Bronchial epithelial cell (primary cell): ENCODE measurements at places on chromosomes 12 and 14. TPM values are rescaled to one million over a fixed set of nuclear protein-coding genes. Genes with fewer than 3 reads are reported as not detected.
A peak's percentile ranks its signal among the peaks of the same experiment; 100 is the strongest.

DNA sequence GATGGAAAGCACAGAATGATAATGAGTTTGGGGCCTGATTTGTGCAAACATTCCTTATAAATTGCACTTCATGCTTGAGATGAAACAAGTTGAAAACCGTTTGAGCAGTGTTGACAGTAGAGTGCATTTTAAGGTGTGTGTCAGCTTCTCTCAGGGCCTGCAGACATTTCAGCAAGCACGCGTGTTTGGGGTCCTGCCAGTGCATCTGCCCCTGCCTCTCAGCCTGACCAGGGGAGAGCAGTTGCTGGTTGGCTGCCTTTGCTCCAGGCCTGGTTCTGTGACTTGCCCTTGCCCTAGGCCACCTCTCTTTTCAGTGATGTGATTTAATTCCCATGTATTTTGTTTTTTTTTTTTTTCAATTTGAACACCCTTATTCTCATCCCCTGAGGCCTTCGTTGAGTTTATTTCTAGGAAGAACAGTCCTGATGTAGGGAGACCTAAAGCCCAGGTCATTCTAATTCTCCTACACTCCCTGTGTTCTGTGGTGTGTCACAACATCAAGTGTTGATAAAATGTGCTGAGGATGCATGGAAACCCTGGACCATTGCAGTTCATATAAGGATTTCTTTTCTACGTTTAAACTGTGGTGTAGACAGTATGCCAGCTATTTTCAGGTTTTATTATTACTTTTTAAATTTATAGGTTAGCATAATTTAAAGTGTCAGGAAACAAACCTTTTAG lies 40.1 kb upstream of the AMN start:
- no peak for DNase-seq

DNA sequence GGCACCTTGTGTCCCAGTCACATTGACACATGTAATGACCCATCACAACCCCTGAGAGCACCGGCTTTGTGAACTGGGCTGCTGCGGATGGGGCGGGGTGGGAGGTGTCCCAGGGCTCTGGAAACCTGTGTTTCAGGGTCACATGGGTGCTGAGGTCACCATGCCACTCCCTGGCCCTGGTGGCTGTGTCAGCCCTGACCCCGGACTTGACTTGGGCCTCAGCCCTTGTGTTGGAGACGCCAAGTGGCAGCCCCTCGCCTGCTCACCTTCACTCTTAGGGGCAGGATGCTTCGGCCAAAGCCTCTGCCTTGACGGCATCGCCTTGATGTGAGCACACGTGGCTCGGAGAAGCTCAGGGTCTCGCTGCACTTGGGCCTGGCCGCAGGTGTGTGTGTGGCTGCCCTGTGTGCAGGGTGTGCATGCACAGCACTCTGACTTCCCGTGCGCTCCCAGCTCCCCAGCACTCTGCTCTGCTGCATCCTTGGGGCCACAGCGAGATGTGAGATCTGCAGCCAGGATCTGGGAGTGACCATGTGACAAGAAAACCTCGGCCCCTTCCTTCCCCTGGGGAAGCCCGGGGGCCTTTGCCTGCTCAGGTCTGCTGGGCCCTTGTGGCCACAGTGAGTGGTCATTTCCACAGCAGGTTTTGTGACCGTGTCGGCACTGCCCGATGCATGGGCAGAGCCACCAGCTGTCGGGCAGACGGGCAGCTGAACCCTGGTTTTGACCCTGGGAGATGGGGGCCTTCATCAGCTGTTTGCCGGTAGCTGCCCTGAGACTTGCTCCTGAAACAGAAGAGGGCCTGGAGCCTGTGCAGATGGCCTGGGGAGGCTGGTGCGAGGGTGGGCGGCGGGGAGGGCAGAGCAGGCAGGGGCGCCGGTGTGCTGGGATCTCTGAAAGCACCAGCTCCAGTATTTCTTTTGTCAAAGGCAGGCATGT lies 167.4 kb downstream of the KIF26A start:
- DNase-seq = no peak

- DNase-seq = peak; percentile 16
Observed at GRCh38 chr12:25553098-25553497, at the start of gene LMNTD1. Gene LMNTD1 (minus strand): TSS chr12:25553283. CDS start chr12:25552959, 324 bp downstream.

DNA sequence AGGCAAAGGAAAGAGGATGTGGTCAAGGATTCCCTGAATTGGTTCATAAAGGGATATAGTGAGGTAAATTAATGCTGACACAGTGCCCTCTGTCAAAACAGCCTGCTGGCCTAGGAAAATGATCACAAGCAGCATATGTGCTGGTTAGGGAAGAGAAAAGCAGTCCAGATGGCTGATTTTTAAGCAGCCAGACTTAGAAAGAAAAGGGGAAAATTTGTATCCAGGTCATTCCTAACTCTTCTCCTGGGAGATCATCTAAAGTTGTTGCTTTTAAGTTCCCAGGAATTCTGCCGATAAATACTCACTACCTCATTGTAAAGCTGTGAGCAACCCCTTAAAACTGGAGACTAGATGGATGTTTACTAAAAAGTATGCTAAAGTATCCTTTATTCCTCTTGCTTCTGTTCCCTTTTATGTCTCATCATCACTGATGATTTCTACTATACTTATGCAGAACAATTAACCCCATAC lies 46.4 kb upstream of the CNOT2 start:
- DNase-seq = no peak

- DNase-seq = no peak
Observed at GRCh38 chr12:28390206-28390605, 199.9 kb downstream of the CCDC91 start.

DNA sequence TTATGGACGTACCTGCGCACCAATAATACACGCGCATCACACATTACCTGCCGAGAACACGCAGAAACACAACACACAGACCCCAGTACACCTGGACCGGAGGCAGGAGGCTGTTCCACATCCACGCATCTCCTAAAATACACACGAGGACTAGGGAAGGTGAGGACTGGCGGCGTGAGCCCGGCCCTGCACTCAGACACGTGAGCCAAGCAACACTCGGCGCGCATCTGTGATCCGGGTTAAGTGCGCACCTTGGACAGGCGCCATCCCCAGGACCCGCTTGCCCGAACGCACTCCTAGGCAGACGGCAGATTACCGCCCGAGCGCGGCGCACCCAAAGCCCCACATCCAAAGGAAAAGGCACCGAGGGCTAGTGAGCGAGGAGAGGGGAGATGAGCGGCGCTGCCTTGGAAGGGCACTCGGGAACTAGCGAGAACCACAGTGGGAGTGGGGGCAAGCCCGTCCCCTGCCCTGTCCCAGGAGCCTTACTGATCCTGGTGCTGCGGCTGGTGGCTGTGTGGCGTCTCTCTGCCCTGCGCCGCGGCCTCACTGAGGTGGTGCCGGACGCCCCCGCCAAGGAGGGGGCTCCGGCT lies 417 bp downstream of the GLS2 start:
- peak; percentile 17 for DNase-seq

DNA sequence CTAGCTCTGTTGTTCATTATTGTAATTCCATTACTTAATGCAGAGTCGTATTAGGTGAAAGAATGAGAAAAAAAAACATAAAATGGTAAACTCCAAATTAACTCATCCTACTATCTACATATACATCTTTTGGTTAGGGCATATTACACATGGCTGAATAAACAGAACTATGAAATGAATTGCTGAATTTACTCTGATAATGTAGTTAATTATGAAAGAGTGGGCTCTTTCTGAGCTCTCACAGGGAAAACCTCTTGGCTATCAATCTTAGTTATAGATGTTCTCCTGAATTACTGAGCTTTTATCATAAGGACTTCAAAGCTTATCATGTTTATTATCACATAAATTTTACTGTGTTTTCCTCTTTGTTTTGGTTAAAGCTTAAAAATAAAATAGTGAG lies 798.5 kb upstream of the MDGA2 start:
- DNase-seq = no peak

DNA sequence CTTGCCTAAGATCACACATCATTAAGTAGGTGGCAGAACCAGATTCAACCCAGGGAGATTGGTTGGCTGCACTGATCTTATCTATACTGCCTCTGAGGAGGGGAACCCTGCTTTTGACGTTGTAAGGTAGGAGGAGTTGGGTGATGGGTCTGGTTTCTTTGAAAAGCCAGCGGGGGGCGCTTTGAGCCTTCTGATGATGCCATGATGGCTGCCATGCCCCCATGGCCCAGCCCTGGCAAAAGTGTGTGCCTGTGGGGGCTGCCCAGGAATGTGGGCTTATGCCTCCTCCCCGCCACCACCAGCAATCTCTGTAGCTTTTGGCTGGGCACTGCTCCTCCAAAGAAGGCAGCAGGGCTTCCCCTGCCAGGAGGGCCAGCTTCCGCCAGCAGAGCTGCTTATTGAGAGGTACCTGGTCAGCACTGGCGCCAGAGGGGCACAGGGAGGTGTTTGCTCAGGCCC lies 224.3 kb downstream of the SLC41A2 start:
- no peak for DNase-seq

- no peak for DNase-seq
Observed at GRCh38 chr14:33335366-33335765, 396.7 kb downstream of the NPAS3 start.

PTHLH gene
- 47.4 and 82.1 TPM in 2 replicates for total RNA-seq

DNA sequence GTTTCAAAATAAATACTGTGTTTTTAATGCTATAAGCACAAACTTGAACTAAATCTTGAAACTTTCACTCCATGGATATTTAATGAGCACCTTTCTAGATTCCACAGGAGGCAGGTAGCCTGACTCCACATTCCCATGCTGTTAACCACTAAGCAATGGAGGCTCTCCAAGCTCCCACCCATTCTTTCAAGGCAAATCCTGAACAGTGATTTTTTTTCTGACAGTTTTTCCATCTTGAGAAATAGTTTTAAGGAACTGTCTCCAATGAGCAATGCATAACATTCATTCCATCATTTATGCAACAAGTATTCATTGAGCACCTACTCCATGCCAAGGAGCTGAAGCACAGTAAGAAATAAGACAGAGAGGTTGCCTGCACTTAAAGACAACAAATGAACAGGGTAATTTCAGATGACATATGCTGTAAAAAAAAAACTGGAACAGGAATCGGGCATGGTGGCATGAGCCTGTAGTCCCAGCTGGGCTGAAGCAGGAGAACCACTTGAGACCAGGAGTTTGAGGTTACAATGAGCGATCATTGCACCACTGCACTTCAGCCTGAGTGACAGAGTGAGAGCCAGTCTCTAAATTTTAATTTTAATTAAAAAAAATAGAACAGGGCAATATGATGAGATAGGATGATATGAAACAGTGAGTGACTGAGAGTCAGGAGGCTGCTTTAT lies 102.3 kb upstream of the CPSF6 start:
- DNase-seq = no peak

POTEG gene
- total RNA-seq = not detected in 2 replicates

MMP17 gene
- total RNA-seq = 4.1 and 4.5 TPM in 2 replicates

DNA sequence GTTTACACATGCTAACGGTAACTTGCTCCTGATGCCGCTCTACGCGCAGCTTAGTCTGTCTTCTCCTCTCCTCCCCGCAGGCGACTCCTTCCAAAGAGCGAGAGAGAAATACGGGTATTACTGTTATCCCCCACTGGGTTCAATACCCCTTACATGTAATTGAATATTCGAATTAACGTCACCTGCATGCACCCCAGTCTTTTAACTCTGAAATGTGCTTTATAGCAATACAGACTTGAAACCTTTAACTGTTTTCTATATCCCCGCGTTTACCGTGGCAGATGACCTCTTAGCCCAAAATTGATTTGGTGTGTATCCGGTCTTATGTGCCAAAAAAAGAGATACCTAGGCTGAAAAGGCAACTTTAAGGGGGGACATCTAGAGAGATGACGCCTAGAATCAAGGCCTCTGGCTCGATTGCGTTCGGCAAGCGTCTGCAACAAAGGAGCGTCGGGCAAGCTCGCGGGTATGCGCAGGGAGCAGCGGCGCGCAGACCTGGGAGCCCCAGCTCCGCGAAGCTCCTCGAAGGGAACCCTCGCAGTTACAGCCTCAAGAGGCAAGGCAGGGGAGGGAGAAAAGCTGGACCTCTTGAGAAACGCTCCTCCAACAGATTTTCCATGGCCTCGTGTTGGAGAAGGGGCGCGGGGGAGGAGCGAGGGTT lies 6.8 kb upstream of the FOXG1 start:
- DNase-seq = no peak

DNA sequence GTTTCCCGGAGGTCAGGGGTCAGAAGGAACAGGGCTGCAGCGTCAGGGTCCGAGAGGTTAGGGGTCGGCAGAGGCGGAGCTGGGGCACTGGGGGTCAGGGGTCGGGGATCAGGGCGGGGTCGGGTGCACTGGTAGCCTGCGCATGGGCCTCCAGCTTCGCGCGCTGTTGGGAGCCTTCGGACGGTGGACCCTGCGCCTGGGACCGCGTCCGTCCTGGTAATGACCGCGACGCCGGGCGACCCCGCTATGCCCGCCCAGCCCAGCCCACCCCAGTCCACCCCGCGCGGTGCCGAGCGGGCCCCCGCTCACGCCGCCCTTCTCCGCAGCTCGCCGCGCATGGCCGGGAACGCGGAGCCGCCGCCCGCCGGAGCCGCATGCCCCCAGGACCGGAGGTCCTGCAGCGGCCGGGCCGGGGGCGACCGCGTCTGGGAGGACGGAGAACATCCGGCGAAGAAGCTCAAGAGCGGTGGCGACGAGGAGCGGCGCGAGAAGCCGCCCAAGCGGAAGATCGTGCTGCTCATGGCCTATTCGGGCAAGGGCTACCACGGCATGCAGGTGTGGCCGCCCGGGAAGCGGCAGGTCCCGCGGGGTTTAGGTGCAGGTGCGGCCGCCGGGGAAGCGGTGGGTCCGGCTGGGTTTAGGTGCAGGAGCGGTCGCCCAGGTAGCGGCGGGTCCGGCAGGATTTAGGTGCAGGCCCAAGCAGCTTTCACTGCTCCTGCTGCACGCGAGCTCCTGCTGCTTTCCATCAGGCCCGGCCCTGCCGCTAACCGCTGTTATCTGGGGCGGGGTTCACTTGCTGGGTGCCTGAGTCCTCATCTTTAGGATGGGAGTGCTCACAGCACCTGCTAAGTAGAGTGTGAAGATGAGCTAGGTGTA lies 743 bp downstream of the PUS1 start:
- peak; percentile 4 for DNase-seq

GRCh38 chr12:15931590-15932053 lies 20.5 kb downstream of the DERA start:
- no peak for DNase-seq

GRCh38 chr14:105849933-105850626 lies 323.7 kb downstream of the TMEM121 start:
- DNase-seq = no peak

MYO1H gene
- total RNA-seq = 0.13 TPM in 1 of 2 replicates, not detected in the other

DNA sequence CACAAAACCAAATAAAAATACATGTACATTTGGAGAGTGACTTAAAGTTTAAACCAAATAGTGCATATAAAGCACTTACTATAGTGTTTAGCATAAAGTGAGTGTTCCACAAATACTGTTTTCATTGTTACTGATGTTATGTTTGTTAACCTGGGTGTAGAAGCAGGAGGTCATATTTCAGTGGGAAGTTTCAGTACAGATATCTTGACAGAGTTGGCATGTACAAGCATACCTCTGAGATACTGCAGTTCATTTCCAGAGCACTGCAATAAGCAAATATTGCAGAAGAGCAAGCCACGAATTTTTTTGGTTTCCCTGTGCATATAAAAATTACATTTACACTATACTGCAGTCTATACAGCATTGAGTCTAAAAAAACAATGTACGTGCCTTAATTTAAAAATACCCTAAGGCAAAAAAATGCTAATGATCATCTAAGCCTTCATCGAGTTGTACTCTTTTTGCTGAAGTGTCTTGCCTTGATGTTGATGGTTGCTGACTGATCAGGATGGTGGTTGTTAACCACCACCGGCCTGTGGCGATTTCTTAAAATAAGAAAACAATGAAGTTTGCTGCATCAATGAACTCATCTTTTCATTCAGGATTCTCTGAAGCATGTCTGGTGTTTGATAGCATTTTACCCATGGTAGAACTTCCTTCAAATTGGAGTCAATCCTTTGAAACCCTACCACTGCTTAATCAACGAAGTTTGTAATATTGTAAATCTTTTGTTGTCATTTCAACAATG lies 361.1 kb upstream of the RPL10L start:
- DNase-seq = peak; percentile 25

GRCh38 chr12:124684496-124684895 lies 117.1 kb upstream of the NCOR2 start:
- no peak for DNase-seq

GRCh38 chr14:96176275-96176674 lies 28.4 kb upstream of the BDKRB2 start:
- no peak for DNase-seq
